ENCODE measurements at places on chromosomes 5 and 9.

DNA sequence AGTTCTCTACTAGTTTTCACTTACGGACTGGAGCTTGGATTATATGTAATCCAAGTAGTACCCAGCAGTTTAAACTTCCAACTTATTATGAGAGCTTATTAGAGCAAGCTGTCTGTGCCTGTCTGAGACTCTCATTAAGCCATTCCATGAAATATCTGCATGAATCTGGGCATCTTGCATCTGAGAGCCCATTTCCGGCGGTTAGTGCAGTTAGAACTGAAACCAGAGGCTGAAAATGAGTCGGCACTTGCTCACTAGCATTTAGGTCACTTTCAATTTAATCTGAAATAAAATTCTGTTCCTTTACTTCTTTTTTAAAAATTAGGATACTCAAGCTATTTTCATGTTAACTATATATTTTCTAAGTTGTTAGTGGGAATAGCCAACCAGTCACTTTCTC lies 102.2 kb downstream of the MEGF10 start:
- no peak for DNase-seq

- no peak for DNase-seq
These were observed 27.1 kb downstream of the SLC9A3 start for GRCh38 chr5:497090-497700.

- DNase-seq: no peak
These were observed 3.0 kb upstream of the DNAJB5 start for GRCh38 chr9:34986540-34987047.

DNA sequence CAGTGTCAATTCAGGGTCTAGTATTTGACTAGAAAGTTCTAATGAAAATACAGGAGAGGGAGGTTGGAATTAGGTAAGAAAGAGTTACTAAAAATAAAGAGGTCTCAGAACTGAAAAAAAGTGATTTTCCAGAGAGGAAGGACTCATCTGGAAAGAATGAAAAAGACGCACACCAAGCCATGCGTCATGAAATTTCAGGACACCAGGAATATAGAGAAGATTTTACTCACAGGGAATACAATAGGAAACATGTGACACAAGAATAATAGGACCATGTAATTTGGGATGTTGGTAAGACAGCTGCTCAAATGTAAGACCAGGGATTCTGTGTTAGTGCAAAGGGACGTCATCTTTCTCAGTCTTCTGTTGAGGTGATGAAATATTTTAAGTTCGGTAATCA lies 224.7 kb downstream of the GDNF start:
- DNase-seq: no peak

DNA sequence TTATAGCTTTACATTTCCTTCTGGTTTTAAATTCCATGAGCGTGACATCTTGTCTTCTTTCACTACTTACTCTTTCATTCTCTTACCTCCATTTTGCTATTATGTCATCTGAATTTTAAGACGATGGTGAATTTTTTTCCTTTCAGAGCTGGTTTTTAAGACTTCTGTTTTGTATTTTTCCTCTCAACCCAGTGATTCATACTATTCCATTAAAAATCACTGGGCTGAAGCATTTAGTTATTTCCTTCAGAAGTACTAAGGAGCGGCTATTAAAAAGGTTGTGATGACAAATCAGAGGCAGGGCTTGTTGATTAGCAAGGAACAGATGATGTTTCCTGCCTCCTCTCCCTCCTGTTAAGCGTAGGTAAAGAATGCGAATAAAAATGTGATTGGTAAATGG lies 16.5 kb downstream of the AGXT2 start:
- no peak for DNase-seq

GRCh38 chr5:132771503-132771998 lies 5.5 kb downstream of the SEPTIN8 start:
- no peak for DNase-seq

DNA sequence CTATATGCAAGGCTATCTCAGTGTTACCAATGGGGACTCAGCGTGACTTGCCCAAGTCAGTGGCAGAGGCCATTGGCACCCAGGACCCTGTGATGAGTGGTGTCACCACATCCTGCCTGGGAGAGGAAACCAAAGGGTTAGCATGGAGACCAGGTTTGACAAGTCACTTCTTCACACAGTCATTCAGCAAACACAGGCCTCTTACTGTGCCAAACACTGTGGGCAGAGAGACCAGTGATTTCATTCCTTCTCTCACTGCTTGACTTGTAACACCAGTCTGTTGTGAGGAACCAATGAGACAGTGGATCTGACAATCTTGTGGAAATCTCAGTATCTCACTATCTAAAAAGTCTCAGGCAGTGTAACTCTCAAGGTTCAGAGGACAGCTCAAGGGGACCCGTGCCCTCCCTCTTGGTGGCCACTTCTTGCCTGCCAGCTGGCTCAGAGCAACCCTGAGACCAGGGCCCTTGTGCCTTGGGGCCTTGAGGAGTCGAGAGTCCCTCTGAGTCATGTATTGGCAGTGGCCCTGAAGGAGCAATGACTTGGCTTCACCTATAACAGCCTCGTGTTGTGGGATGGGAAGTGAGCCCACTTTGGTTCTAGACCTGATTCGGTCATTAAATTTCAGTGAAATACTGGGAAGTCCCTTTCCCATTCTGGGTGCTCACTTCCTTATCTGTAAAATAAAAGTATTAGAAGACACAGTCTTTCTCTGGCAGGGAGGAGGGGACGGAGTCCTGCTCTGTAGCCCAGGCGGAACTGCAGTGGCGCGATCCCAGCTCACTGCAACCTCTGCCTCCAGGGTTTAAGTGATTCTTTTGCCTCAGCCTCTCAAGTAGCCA lies 1.6 kb downstream of the FABP6 start:
- no peak for DNase-seq

GRCh38 chr5:16609412-16609811 lies 7.4 kb downstream of the RETREG1 start:
- DNase-seq: no peak

DNA sequence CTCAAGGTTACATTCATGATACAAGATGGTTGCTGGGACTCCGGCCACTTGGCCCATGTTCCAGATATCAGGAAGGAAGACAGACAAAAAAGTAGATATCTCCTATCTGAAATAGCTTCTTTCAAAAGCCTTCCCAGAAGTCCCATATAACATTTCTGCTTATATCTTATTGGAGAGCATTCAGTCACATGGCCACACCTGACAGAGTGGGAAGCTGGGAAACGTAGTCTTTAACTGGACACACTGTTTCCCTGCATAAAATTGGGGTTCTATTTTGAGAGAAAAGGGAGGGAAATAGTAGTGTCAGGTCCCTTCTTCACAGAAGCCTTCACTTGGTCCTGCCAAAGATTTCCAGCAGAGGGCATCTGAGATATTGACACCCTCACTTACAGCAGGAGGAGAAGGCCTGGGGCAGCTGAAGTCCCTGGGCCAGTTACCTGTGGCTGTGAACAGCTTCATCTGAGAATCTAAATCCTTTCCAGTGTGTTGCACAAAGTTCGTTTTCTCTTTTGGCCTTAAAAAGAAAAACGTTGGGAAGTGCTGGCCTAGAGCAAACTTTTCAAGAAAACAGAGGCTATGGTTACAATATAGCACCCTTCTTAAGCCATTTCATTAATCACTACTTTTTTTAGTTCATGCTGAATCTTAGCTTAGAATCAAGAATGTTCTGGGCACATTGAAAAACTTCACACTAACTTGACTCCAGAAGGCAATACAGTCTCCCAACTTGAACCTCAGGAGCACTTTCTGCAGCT lies 33.5 kb downstream of the SPEF2 start:
- peak; percentile 17 for DNase-seq

GRCh38 chr9:97786341-97786740 lies 66.7 kb upstream of the FOXE1 start:
- DNase-seq: no peak

GRCh38 chr9:127452691-127453090 lies 1.4 kb downstream of the LRSAM1 start:
- DNase-seq: no peak

DNA sequence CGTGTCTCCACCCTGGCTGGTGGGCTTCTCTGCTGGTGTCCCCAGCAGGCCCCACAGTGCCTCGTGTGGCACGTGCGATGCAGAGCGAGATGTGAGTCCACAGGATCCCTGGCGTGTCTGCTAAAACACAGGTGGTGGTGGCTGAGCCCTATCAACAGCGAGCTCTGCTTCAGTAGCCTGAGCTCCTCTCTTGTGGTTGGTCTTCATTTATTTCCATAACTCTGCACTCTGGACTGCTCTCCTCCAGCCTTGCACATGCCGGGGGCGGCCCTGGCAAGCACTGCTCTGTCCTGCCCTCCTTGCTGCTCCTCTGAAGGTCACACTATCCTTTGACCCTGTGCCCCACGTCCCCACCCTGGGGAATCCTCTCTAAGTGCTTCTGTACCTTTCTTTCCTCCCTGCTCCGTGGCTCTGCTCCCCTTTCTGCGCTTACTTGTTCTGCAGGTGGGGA lies 59.2 kb downstream of the NSUN2 start:
- DNase-seq: no peak

GRCh38 chr9:137963525-137963924 lies 85.9 kb downstream of the CACNA1B start:
- no peak for DNase-seq

DNA sequence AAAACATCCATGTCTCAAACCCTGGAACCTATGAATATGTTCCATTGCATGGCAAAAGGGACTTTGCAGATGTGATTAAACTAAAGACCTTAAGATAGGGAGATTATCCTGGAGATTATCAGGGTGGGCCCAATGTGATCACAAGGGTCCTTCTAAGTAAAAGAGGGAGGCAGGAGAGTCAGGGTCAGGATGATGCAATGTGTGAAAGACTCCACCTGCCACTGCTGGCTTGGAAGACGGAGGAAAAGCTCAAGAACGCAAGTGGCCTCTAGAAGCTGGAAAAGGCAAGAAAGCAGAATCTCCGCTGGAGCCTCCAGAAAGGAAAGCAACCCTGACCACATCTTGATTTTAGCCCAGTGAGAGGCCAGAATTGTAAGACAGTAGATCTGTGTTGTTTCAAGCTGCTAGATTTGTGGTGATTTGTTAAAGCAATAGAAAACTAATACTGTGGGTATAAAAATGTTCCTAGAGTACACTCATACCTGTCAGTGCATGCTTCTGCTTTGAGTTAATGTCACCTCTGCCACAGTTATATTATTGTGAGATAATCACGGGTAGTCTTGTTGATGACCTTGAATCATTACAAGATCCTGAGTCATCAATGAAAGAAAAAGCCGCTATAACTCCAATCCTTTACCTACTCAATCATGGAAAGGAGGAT lies 93.5 kb upstream of the TNPO1 start:
- no peak for DNase-seq

GRCh38 chr5:154815025-154815424 lies 35.4 kb downstream of the FAXDC2 start:
- no peak for DNase-seq

GRCh38 chr9:99762470-99762869 lies 59.2 kb upstream of the NR4A3 start:
- no peak for DNase-seq

DNA sequence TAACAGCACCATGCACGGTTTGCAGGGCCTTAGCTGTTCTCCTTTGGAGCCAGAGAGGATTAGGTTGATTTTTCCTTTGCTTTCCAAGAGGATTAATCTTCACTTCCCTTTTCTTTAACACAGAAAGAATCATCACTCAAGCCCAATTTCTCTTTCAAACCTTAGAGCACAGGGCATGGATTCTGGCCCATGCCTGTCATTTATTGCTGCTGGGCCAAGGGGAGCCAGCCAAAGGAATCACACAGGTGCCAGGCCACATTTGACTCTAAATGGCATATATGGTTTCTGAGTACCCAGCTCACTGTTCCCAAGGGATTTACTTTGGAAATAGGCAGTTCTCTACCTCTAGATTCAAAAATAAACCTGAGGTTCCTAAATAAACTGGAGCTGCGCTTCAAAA lies 58.3 kb downstream of the FBXL7 start:
- DNase-seq: no peak

- no peak for DNase-seq
These were observed 538 bp downstream of the PRRT1B start for GRCh38 chr9:131545786-131546335.

GRCh38 chr9:133306242-133307204 lies 29.5 kb downstream of the SURF6 start:
- no peak for DNase-seq

GRCh38 chr9:70110194-70111041 lies 66.8 kb downstream of the MAMDC2 start:
- no peak for DNase-seq

GRCh38 chr5:180831139-180832093 lies 28.8 kb upstream of the MGAT1 start:
- peak; percentile 27 for DNase-seq

- DNase-seq: peak; percentile 44
These were observed 62.0 kb downstream of the ANKH start for GRCh38 chr5:14809369-14810155.

- DNase-seq: no peak
These were observed 199.4 kb downstream of the PAPPA start for GRCh38 chr9:116352958-116353357.

DNA sequence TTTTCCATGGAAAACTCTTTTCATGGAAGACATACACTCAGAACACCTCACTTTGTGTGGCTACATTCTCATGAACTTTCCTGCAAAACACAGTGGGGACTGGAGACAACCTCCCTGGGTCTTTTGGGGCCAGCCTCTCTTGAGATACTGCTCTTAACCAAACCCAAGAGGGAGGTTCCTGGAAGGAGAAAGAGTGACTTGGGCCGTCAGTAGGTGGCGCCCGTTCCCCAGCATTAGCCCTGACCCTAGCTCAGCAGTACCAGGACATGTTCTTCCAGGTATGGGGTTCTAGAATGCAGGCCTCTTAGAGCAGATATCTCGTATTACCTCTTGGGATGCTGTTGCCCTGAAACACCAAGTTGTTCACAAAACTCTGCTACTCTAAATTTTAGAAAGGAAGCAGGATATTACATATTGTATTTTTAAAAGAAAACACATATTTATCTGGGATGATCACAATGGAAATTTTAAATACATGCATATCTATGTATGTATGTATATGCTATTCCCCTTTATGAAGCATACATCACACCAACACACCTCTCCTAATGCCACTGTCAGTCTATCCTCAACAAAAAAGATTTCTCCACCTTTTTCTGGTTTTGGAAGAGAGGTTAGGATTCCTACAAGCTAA lies 15.8 kb upstream of the GLIS3 start:
- peak; percentile 52 for DNase-seq

GRCh38 chr9:14283276-14283675 lies 30.7 kb downstream of the NFIB start:
- no peak for DNase-seq

GRCh38 chr5:172870715-172871461 lies 36.8 kb downstream of the ERGIC1 start:
- DNase-seq: no peak

GRCh38 chr5:44486591-44486990 lies 97.4 kb upstream of the FGF10 start:
- no peak for DNase-seq

DNA sequence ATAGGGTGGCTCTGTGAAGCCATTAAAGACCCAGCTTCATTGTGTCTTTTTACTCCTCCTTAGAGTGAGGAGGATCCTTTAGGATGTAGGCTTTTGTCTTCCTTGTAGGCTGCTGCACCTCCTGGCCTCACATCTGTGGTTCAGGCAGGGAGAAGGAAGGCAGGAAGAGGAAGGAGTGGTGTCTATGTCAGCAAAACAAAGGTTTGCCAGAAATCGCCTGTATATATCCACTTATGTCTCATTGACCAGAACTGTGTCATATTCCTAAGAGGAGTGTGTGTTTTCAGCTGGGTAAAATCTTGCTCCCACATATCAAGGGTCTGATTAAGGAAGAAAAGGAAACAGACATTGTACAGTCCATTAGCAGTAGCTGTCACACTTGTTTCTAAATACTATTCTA lies 213.8 kb downstream of the ARHGAP26 start:
- no peak for DNase-seq

GRCh38 chr5:167296661-167297060 lies 994.8 kb upstream of the WWC1 start:
- no peak for DNase-seq
